Activated CD4-positive, alpha-beta T cell treated with anti-CD3 and anti-CD28 coated beads for 1 hour (primary cell): ENCODE measurements at places on chromosomes 2 and 18.

DNA sequence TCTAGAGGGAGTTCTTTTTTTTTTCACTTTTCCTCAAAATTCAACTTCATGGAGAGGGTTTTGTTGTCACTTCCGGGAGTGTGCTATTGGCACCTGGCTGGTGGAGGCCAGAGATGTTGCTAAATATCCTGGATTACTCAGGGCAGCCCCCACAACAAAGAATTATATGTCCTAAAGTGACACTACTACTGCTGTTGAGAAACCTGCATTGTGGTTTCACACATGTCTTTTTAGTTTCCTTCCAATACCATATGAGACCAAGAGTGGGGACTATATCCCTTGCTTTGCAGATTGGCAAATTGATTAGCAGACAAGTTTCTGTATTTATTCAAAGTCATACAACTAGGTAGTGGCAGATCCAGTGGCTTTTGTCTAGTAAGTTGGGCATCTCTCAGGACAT is 826.8 kb downstream of the TRIB2 start:
- no peak for DNase-seq

- no peak for DNase-seq
Measured at GRCh38 chr2:154130821-154131220, 259.1 kb downstream of the GALNT13 start.

- no peak for DNase-seq
Measured at GRCh38 chr2:196821195-196821594, 12.0 kb upstream of the C2orf66 start.

DNA sequence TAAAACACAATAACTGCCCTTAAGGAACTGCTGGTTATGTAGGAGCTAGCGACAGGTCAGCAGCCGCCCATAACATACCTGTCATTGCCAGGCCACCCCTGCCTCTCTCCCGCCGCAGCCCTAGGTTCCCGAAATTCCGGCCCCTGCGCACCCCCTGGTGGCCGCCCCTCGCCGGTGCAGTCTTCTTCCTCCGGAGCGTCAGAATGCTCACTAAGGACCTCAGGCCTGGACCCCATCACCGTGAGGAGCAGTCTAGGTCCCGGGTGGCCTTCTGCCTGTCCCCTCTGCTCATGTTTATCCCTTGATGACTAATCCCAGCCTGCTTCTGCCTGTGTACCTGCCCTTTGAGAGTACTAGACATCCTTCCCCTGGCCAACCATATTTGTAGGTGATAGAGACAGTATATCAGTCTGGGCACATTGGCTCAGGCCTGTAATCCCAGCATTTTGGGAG is 115.7 kb upstream of the SLC1A4 start:
- DNase-seq = peak; percentile 69

- DNase-seq = no peak
Measured at GRCh38 chr2:61512768-61513398, 25.3 kb downstream of the XPO1 start.

GRCh38 chr18:54783139-54783538 is 45.1 kb upstream of the RAB27B start:
- DNase-seq = no peak

GRCh38 chr2:20583425-20583881 is 67.4 kb downstream of the HS1BP3 start:
- DNase-seq = no peak
